Fibroblast of skin of left biceps (primary cell): ENCODE measurements at places on chromosomes 7 and 10.

DNA sequence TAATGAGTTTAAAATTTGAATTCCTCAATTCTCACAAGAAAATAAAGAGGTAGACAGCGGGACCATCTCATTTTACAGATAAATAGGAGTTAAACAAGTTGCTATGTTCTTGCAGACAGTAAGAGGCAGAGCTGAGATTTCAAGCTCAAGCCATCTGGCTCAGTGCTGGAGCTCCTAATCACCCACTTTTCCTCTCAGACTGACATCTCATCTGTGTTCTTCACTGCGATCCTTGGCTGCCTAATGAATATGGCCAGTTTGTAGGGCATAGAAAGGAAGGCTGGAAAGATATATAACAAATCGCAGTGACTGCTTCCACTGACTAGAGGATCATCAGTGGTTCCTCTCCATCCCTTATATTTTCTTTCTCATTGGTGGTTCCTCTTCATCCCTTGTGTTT is 151.2 kb downstream of the MPP7 start:
- no peak for DNase-seq

- DNase-seq: no peak
These were observed 101.6 kb downstream of the C10orf90 start for GRCh38 chr10:126568809-126569385.

GRCh38 chr7:130273081-130273932 is 6.6 kb downstream of the CPA2 start:
- DNase-seq: peak; percentile 68

DNA sequence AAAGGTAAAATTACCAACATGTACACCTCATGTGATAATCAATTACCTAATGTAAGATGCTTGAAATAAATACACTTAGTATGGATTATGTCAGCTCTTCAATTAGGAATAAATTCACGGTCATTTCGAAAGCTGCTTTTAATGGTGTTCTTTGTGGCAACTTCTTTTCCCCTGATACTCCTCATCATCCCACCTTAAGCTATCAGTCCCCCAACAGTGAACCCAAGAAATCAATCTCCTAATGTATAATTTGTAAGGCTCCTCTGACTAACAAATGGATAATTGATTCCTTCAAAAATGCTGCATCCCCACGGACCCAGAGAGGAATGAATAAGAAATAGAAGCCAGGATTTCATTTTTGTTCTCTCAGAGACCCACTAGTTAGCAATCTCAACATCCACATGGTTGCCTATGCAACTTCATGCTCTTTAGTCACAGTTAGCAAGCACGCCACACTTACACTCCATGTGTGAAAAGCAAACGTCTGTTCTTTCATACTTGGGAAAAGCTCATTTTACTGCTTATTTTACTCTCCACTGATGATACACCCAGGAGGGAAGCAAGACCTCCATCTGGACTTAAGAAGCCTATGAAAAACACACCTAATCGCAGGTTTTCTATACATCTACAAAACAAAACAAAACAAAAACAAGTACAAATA is 70.1 kb downstream of the VPS41 start:
- no peak for DNase-seq

DNA sequence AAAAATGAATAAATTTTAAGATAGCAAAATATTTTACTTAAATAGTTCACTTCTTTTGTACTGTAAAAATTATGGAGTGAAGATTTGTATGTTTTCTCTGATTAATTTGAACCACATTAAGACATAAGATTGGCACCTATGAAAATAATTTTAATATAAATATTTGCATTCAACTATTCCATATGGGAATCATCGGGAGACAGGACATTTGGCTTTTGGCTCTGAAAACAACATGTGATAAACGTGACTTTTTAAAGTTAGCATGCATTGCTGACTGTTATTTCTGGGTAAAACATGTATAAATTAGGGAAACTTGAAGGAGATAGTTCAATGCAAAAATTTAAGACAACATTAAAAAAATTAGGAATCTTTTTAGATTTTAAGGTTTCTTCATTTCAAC is 117.2 kb downstream of the SEMA3E start:
- DNase-seq: no peak
